ENCODE measurements at places on chromosomes 7 and 10. TPM values are rescaled to one million over a fixed set of nuclear protein-coding genes. Genes with fewer than 3 reads are reported as not detected.

Gene CNNM1
- polyA plus RNA-seq: 0.42 TPM

Gene SLC39A12
- not detected for polyA plus RNA-seq

Gene ZNF804B
- polyA plus RNA-seq: 0.14 TPM

Gene CYP3A4
- polyA plus RNA-seq: 0.20 TPM

Gene RBP3
- polyA plus RNA-seq: 0.09 TPM

Measured in left lung (tissue), 14 donors.